Fibroblast of skin of right quadriceps (primary cell): ENCODE measurements at places on chromosomes 7 and 10.

- DNase-seq = peak; percentile 58
Observed at GRCh38 chr7:151249034-151249731, 689 bp upstream of the SMARCD3 start.

GRCh38 chr7:128904381-128905197, 5.9 kb downstream of the KCP start:
- DNase-seq = peak; percentile 44

DNA sequence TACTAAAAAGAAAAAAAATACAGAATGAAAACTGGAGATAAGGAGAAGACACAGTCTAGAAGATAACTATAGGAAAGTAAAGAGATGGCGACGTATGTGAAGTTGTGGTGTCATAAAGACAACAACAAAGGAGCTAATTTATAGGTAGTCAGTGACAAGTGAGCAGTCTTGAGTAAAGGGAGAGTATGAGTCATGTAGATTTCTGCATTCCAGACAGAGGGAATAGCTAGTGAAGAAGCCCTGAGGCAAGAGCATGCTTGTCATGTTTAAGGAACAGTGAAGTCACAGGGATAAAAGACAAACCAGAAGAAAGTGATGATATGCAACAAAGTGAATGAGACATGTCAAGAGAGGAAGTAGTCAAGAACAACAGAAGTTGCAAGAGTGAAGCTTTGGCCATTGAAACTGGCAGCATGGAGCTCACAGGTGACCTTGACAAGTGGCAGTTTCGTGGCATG, 2.3 kb upstream of the MIOS start:
- DNase-seq = peak; percentile 90

- no peak for DNase-seq
Observed at GRCh38 chr10:101494650-101495049, 93.4 kb downstream of the POLL start.

DNA sequence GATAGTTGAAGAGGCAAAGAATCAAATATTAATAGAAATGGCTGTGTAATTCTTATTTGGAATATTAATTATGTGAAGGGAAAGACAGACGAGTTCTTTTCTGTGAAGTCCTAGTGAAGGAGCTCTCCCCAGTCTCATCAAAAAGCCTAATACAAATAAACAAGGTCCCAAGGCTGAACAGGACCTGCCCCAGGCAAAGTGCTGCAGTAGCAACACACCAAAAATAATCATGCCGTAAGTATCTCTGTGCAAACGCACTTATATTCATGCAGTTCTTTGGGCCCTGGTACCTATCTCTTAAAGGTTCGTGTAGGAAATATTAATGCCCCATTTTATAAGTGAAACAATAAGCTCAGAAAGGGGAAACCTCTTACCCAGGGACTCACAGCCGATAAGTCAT, 12.2 kb upstream of the CHST15 start:
- no peak for DNase-seq

DNA sequence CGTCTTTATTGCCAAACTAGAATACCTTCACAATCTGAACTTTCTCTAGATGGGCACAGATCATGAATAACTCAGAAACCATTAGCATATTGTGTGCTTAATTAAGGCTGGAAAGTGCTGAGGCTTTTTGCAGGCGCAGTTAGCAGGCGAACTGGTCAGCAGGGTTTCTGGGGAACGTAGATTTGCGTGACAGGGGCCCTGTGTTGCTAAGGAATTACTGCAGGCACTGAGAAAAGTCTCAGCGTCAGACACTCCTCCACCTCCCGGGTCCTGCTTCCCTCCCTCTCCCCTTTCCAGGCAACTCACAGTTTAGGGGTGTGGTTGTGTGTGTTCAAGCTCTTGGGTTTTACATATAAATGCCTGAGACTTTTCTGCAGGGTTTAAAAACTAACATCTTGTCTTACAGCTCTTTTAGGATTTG, 2.2 kb downstream of the MAP3K8 start:
- DNase-seq = peak; percentile 71

- peak; percentile 47 for DNase-seq
Observed at GRCh38 chr7:1403638-1404459, 55.4 kb downstream of the MICALL2 start.
